ENCODE measurements at places on chromosomes 4 and X.

GRCh38 chr4:163991298-163991865 is 496.9 kb downstream of the TMA16 start:
- peak; percentile 24 for DNase-seq

DNA sequence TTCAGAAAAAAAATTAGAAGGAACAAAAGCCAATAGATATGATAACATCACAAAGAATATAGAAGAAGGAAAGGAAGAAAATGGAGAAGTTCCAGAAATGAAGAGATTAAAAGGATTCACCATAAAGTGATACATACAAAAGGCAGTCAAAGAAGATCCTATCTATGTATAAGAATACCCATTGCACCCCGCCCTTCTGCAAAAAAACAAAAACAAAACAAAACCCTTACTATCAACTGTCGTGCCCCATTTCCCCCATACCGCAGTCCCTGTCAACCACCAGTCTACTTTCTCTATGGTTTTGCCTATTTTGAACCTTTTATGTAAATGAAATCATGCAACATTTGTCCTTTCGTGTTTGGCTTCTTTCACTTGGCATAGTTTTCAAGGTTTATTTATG is 385.6 kb downstream of the PRDM5 start:
- DNase-seq, result no peak

DNA sequence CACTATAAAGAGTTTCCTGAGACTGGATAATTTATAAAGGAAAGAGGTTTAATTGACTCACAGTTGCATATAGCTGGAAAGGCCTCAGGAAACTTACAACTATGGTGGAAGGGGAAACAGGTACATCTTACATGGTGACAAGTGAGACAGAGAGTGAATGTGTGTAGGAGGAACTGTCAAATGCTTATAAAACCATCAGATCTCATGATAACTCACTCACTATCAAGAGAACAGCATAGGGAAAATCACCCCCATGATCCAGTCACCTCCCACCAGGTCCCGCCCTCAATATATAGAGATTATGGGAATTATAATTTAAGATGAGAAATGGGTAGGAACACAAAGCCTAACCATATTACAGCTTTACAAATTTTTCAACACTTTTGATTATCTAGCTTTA is 266.0 kb downstream of the DTHD1 start:
- DNase-seq, result no peak

DNA sequence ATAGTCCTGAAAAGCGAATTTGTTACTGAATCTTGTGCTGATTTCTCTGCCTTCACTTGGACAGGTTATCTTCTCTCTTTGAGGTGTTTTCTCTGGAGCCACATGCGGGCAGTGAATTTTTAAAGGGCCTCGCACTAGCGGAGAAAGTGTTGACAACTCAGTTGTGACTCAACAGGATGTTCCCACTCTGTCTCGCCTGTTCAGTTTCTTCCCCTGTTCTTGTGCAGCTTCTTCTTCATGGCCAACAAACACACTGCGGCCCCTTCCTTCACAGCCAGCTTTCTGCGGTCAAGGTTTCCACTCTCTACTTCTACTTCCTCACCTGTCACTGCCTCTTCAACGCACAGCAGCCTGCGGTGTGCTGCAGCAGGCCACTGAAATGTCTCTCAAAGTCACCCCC is 1.1 kb upstream of the SHROOM4 start:
- DNase-seq, result peak; percentile 66

GRCh38 chrX:104135677-104136076 is 21.1 kb downstream of the SLC25A53 start:
- no peak for DNase-seq

- DNase-seq, result peak; percentile 55
These were observed 198.8 kb upstream of the FAT4 start for GRCh38 chr4:125115941-125116340.

DNA sequence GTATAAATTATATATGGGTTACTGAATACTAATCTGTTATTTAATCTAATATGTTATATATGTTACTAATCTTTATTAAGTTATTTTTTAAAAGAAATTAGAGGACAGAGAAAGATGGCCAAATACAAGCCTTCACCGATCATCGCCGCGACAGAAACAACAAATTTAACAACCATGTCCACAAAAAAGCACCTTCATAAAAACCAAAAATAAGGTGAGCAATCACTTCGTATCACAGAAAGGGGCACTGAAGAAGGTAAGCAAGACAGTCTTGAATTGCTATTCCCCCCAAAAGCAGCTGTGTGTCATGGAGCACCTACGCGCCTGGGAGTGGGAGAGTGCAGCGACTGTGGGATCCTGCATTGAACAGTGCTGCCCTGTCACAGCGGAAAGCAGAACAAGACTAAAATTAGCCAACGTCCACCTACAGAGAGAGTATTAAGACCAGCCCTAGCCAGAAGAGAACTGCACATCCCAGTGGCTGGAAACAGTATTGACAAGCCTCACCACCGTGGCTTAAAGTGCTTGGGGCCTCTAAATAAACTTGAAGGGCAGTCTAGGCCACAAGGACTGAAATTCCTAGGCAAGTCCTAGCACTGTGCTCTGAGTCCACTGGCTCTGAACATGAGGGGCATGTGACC is 38.5 kb downstream of the LRBA start:
- DNase-seq, result no peak

DNA sequence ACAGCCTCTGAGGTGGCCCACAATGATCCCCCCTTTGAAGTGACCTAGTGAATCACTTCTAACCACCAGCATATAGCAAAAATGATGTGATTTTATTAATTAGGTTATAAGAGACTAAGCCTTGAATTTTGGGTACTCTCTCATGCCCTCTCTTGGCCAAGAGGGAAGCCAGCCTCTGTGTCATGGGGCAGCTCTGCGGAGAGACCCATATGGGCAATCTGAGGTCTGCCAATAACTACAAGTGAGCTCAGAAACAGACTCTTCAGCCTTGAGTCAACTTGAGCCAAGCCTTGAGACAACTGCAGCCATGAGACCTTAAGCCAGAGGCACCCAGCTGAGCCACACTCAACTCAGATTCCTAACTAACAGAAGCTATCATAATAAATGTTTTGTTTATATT is 45.7 kb downstream of the MANBA start:
- DNase-seq, result no peak

- peak; percentile 24 for DNase-seq
These were observed 97.5 kb downstream of the MAOA start for GRCh38 chrX:43753637-43754036.

- DNase-seq, result no peak
These were observed 56.4 kb upstream of the TMEM150C start for GRCh38 chr4:82618103-82618720.

- no peak for DNase-seq
These were observed 617.1 kb upstream of the HTR2C start for GRCh38 chrX:113966791-113967190.

DNA sequence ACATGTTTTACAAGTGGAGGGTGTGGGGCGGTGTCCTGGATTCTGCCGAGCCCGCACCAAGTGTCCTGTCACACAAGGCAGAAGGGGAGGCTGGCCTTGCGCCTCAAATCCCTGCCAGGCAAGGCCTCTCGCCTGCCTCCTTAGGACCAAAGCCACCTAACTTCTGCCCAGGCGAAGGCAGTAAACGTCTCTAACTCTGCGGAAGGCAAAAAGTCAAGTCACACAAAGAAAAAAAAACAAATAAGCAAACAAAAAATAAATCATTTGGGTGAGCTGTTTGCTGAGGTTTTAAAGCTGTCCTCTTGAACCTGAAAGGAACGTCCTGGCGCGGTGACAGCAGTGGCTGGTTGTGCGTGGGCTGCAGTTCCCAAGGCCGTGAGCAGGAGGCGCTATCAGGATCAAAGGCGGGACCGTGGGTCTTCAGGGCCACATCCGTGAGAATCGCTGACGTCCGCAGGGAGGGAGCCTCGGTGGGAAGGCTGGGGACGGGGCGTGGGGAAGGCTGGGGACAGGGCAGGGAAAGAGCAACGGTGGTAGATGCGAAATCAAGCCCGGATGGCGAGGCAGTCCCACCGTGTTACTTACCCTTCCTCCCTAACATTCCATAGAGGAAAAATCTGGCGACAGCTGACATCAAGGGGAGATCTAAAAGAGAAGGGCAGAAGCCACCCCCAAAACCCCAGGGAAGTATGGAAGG is 99.1 kb downstream of the TRAPPC11 start:
- DNase-seq, result no peak

DNA sequence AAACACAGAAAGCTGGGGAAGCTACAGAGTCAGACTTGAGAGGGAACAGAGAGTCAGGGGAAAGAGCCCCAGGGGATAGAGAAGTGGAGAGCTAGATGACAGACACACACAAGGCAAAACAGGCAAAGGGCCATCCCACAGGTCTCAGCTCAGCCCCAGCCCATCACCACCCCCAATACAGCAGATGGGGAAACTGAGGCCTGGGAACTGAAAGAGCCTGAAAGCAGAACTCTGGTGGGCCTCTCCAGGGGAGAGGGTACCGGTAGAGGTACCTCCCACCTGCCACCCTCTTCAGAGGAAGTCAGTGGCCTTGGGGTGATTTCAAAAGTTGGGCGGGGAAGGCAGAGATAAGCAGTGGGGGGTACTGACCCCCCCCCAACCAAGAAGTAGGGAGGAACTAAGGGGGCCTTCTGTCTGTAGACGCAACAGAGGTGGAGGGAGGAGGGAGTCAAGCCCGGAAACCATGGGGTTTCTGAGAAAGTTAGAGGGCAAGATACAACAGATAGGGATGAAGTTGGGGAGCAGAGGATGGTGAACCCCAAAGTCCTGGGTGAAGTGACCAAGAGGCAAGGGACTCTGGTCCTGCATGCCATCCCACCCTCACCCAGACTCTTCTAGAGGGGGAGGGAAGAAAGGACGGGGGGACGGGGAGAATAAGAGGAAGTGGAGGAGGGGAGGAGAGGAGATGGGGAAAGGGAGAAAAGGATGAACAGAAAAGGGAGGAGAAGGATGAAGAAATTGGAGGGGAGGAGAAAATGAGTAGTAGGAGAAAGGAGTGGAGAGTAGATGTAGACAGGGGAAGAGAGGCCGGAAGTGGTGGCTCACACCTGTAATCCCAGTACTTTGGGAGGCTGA is 3.2 kb downstream of the GATA1 start:
- DNase-seq, result no peak

DNA sequence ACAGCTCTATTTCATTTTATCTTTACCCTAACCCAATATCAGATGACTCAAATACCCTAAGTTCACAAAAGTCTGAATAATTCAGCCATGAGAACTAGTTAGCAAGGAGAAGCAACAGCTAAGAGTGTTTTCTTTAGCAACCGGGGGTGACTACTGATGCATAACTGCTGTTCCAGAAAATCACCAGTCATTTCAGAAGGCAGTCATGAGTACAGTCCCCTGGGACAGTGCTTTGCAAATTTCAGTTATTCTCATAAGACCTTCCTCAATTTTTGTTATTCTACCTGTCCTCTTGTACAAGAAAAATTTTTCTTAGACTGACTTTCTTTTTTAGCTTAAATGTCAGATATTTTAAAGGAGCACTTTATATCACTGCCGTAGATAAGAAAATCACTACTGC is 16.4 kb downstream of the BANK1 start:
- DNase-seq, result no peak

- DNase-seq, result no peak
These were observed 14.5 kb downstream of the SOD3 start for GRCh38 chr4:24809815-24810405.

GRCh38 chr4:121299367-121299766 is 81.5 kb downstream of the QRFPR start:
- no peak for DNase-seq

DNA sequence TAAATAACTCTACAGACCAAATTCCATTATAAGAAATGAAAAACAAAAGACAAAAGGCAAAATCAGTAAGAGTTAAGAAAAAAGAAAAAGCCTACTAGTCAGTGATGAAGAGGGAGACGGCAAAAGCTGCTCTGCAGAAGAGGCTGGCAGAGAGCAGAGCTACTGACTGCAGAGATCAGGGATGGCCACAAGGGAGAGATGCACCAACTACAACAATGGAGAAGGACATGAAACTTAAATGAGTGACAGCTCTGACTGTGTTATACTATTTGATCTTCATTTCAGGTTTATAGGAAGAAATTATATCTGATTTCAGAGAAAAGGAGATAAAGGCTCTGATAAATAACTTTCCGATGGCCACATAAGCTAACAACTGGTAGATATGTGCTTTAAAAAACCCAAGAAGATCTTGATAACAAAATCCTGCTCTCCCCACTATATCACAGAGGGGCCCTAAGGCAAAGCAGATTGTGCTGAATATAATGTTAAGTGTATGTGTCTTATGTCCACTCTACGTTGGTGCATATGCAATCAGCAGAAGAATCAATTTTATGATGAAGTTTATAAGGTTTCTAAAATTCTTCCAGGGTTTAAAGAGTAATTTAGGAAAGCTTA is 58.4 kb upstream of the COX18 start:
- DNase-seq, result peak; percentile 3

- no peak for DNase-seq
These were observed 86.2 kb downstream of the MAMLD1 start for GRCh38 chrX:150449313-150449712.

DNA sequence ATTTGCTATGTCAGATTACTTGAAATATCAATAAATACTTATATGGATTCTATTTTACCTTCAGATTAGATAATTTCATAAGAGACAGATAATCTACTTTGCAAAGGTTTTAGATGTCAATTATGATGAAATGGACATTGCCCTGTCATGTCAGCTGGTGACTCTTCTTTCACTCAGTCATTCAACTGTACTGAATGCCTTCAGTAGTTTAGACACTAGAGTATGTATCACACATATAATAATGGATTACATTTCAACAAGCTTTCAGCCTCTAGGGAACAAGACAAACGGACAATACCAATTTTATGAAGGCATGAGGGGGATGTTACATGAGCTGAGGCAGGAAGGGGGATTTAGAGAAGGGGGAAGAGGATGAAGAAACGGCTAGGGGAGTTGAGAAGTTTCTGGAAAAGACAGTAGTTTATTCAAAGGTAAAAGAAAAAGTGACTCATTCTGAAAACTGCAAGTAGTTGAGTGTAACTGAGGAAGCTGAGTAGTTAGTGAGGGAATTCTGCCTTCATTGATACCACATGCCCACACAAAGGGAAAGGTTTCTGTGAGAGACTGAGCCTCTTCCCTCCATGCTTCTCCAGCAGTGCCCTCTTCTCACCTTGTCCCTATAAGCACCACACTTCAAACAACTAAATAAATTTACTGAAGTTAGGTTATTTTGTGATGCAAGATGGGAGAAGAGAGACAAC is 25.7 kb downstream of the SLC9B2 start:
- peak; percentile 35 for DNase-seq

GRCh38 chrX:67651437-67652142 is 107.8 kb downstream of the AR start:
- no peak for DNase-seq

DNA sequence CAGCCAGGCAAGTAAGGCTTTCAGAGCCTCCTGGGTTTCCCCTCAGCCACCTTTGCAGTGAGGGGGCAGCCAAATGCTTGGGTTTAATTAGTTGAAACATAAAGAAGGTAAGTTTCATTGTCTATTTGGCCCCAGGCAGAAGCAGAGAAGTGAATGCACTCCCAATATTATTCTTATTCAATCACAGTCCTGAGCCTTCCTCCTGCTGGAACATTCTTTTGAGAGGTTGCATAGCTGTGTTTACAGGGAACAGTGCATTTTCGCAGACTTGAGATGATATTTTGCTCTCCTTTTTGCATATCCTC is 13.9 kb downstream of the SLC2A9 start:
- DNase-seq, result no peak

DNA sequence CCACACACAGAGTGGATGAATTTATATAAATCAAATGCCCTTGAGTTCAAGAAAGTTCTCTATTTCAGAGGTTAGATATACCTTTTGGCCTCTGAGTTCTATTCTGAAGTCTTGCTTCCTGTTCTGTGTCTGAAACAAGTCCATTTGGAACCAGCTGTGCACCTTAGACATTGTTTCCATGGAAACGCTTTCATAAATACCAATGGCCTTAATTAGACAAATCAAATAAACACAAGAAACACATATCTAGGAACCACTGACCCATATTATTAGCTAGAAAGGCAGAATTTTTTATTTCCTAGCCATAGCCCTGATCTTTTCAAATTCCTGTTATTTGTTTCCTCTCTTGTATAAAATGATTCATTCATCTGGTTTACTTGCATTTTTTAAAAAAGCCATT is 8.4 kb upstream of the C4orf54 start:
- no peak for DNase-seq
